ENCODE measurements at places on chromosomes 4 and X.

DNA sequence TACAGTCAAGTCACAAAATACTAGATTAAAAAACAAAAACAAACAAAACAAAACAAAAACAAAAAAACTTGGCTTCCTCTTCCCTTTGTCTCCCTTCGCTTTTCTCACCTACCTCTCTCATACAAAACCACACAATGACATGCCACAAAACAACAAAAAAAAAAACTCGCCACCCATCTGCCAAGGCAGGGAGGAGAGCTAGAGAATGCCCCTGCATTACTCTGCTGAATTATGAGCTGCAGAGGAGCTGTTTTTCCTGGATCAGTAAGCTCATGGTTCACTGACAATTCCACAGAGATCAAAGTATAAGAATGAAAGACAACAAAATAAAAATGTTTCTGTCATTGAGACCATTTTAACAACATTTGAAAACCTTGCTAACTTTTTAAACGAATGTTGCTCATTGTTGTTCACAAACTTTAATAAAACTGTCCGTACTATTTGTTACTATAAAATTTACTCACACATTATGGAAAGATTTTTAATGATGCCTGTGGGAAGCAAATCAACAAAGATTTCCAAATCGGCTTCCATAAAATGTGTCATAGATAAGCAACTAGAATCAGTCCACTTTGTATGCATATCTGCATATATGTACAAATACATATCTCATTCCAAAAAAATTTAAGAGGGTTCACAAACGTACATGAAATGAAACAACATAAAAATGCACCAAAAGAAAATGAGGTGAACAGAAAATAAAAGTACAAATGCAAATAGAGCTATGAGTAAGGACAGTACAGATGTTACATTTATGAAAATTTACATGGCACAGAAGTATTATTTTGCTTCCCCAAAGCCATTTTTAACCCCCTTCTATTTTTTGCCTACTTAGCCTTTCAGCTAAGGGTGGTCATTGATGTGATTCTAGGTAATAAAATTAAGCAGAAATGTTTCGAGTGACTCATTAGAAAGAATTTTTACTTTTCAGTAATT is 252.4 kb upstream of the FAT4 start:
- DNase-seq = no peak

GRCh38 chr4:84263415-84263814 is 235.7 kb downstream of the NKX6-1 start:
- DNase-seq = no peak

- no peak for DNase-seq
These were observed 11.8 kb downstream of the AMBN start for GRCh38 chr4:70603856-70604255.

DNA sequence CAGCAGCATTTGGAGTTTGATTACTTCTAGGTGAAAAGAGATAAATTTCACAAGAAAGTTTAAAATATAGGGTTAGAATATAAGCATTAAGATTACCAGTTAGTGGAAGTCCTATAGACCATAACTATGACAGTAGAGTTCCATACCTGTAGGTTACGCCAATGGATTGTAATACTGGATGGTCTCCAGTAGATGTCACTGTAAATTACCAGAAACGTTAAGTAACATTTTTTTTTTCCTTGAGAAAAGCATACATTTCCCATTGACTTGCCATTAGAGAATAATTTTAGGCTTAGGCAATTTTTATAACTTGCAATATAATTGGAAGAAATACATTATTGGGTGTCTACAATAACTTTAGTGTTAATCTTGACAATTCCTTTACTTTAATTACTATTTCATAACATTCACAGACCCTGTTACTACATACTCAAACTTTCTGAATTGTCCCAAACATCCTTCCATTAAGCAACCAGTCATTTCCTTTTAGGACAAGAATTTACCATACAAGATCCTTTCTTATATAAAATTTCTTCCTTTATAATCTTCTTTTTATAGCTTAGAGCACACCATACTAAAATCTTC is 304.1 kb upstream of the TECRL start:
- no peak for DNase-seq

GRCh38 chr4:129526812-129527211 is 430.9 kb downstream of the C4orf33 start:
- DNase-seq = no peak

DNA sequence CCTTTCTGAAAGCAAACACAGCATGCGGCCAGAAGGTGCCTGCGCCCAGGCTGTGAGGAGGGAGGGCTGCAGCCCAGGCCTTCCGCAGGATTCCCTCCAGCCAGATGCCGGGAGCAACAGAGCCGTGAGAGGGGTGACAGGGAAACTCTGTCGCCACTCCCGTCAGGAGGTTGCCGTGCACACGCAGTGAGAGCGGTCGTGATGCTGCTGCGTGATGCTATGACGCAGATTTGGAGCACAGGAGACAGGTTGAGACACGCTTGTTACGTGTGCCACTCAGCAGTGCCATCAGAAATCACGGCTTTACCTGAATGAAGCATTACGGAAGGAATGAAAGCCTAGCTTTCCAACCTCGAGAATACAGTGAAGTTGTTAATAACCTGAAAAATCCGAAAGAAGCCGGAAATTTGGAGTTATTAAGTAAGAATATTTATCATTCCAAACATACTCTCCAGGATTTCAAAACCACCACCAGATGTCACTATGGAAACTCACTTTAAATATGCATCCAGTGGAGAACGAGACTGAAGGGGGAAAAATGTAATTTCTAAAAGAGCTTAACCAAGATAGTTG is 54.4 kb downstream of the FAT1 start:
- DNase-seq = no peak

- DNase-seq = no peak
These were observed 255.4 kb downstream of the SPANXN1 start for GRCh38 chrX:145502670-145503069.

- no peak for DNase-seq
These were observed 28.8 kb downstream of the NKX6-1 start for GRCh38 chr4:84470204-84470785.

DNA sequence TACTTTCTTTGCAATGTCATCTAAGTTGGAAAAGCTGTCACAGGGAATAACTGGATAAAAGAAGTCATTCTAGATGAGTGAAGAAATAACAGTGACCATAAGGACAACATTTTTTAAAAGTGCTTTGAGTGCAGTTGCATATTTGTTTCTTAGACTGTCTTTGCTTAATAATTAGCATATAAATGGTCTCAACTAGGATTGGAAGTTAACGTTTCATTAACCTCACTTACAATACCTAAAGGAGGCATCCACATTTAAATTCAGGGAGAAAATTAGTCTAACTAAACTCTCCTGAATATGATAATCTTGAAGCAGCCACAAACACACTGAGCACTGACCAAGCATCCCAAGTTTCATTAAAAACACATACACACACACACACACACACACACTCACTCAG is 780.7 kb downstream of the PCDH18 start:
- DNase-seq = no peak

DNA sequence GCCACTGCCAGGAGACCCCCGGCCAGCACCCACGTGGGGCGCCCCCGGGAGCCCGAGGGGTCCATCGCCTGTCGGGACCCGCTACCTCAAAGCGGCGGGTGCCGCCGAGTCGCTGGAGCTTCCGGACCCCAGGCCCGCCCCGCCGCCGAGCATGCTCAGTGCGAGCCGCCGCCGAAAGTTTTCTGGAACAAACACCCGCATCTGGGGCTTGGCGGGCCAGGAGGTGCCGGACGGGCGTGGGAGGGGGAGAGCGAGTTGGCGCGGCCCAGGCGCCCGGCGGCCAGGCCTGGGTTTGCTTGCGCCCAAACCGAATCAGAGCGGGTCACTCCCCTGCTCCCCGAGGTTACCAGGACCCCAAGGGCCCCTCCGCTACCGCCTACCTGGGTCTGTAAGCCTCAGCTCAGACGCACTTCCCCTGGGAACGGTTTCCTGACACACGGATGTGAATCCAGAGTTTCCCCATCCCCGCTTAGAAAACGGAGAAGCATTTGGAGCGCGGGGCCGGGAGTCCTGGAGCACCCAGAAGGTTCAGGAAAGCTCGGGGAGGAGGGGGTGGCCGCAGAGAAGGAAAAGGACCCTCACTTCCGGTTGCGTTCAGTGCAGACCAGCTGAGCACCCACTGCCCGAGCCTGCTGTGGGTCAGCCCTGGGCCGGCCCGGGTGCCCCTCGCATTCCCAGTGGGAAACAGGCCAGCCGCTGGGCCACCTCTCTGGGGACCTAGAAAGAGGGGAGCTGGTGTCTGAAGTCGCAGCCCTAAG is at the start of gene EVC2:
Gene EVC2 (minus strand): TSS at position 111 of the 758 bp plus-strand sequence. CDS start 46 bp downstream, at position 65.
- no peak for DNase-seq

DNA sequence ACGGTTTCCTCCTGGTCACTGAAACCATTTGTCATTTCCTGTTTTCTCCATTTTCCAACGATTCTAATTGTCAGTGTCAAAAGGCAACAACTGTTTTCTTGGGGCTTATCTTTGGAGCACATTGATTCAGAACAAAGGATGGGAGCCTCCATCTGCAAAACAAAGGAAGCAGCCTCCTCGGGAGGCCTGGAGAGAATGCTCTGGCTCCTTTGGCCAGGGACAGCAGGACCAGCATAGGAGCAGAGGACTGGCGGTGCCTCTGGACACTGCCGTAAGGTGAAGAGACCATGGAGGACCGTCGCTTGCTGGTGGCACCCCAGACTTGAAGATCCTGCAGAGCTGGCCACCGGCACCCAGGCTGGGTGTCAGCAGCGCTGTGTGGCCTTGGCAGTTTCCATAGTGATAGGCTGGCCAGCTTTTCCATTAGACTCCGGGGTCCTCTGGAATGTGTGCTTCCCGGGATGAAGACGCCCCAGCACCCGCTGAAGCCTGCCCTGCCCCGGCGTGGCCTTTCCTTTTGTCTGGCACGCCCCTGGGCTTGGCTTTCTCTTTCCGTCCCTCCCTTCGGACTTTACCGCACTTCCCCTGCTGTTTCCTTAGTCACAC is 61.1 kb upstream of the MTM1 start:
- no peak for DNase-seq

All from stimulated activated CD4-positive, alpha-beta T cell treated with anti-CD3 and anti-CD28 coated beads, Interleukin-2, amount 100 ng/mL, for 4 hours (primary cell).